ENCODE measurements at places on chromosomes 3 and 15.

- DNase-seq, result no peak
These were observed 70.7 kb downstream of the RIOX2 start for GRCh38 chr3:97901313-97902248.

DNA sequence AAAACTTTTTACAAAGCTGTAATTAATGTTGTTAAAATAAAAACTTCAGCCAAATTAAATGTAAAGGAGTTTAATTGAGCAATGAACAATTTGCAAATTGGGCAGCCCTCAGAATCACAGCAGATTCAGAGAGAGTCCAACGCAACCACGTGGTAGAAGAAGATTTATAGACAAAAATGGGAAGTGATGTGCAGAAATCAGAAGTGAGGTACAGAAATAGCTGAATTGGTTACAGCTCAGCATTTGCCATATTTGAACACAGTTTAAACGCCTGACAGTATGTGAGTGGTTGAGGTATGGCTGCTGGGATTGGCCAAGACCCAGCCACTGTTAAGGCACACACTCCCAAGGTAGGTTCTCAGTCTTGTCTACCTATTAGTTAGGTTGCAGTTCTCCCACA lies 14.4 kb upstream of the PLA2G4D start:
- no peak for DNase-seq

DNA sequence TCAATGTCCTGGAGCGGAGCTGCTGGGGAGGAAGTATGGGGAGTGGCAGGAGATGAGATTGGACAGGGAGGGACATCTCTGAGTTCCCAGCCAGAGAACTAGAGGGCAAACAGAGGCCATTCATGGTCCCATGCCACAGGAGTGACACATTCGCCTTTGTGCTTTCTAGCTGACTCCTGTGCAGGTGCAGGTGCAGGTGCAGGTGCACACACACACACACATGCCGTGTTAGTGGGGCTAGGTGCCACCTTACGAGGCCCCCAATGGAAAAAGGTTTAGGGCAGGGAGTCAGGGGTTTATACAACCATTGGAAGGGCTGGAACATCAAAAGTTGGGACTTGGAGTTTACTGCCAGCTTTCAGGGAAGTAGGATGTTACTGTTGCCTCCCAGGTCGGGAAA lies 52.0 kb downstream of the TPRA1 start:
- no peak for DNase-seq

- no peak for DNase-seq
These were observed 85.1 kb upstream of the TSEN2 start for GRCh38 chr3:12399226-12399625.

GRCh38 chr3:54731732-54732445 lies 196.0 kb downstream of the LRTM1 start:
- DNase-seq, result no peak

GRCh38 chr3:98563661-98564281 lies 29.6 kb downstream of the CPOX start:
- DNase-seq, result peak; percentile 10

All from CD4-positive, alpha-beta T cell (primary cell).